NCI-H345 (cell line): ENCODE measurements at places on chromosomes 7 and 10.

- no peak for DNase-seq
Measured at GRCh38 chr10:119368991-119369869, 161.9 kb downstream of the GRK5 start.

- no peak for DNase-seq
Measured at GRCh38 chr7:36564489-36564888, 159.8 kb downstream of the AOAH start.

DNA sequence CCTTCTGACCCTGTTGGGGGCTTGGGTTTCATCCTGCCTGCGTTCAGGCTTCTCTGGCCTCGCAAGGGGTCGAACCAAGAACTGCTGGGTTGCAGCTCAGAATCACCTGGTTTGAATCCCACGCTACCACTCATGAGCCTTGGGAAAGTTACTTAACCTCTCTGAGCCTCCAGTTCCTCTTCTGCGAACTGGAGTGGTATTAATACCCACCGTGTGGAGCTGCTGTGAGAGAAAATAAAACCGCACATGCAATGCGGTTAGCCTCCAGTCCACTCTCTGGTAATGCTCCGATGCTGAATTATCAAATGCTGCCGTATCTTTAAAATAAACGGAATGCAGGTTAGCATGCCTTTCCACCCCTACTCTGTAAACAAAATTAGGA is 171.9 kb downstream of the ARHGAP12 start:
- DNase-seq, result no peak

- no peak for DNase-seq
Measured at GRCh38 chr10:95635319-95635733, 21.2 kb downstream of the ALDH18A1 start.

DNA sequence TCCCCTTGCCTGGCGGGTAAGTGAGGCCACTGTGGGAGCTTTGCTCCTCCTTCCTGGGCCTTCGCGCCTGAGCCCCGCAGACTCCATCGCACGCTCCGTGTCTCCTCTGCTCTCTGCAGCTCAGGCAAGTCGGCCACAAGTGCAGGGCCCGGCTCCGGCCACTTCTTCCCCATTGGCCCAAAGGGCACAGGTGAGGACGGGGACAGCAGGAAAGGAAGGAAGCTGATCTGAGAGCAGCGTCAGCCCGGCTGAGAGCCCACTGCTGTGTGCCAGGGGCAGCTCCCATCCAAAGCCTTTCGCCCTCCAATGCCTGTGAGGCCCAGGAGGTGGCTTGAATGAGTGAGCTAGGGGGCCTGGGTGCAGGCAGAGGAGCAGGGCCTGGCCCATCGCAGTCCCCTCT is 33.7 kb upstream of the RHEB start:
- no peak for DNase-seq

DNA sequence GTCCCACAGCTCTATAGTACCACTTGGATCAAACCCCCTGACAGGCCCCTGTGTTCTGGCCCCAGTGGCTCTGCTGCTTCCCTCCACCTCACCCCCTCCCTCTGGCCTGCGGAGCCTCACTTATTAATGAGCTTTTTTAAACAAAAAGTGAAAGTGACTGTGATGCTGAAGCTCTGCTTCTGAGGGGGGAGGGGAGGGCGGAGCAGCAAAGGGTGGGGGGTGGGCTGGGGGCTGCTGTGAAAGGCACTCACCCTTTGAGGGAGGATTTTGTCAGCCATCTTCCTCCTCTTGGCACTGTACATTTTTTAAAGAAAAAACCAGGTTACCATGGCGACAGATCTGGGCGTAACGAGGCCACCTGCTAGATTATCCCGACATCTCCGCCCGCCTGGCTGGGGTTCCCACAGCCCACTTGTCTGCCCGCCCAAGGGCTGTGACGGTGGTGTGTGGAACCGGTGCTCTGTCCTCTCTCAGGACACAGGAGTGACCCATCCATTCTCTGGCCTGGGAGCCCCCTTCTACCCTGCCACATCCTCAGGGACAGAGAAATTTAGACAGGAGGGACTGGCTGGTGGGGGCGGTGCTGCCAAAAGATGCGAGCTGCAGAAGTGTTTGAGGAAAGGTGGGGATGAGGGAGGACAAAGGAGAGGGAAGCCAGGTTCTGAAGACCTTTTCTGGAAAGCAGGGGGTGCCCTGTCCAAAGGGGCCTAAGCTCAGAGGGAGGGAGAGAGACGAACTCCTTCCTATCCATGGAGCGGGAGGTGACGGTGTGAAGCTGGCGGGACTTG is 4.9 kb downstream of the SMARCD3 start:
- DNase-seq, result peak; percentile 22

DNA sequence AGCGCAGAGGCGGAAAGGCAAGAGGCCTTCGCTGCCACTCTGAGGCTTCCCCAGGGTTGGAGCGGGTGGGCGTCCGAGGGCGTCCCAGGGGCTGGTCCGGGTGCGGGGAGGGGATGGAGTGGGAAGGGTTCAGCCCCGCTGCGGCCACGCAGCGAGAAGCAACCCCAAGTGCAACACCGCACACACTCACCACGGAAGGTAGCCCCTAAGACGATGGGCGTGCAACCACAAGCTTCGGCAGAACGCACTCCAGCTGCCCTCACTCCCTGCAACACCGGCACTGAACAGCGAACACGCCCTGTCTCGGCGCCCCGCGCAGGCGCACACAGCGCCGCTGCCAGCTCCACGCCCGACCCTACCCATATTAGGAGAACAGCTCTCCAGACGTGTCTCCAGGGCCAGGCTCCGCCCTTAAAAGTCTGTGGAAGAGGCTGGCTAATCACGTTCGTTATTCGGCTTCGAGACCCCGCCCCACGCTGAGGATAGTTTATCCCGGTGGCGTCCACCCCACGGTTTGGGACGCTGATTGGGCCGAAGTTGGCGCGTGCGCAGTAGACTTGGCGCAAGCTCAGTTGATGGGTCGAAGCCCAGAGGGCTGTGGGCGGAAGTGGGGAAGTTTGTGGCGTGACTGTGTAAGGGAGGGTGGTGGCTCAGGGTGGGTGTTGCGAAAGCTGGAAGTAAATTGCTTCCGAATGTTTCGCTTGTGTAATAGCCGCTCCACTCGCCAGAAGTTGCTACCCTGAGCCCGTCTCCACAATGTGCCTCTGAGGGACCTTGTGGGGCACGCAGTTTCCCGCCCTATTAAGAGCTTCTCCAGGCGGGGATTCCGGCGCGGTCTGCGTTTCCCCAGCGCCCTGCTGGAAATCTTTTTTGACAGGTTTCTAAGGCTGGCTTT is at the start of gene RSU1:
RSU1 (minus strand) TSS at position 300 of the 895 bp plus-strand sequence. CDS start 343 bp downstream, outside the sequence.
- peak; percentile 98 for DNase-seq

DNA sequence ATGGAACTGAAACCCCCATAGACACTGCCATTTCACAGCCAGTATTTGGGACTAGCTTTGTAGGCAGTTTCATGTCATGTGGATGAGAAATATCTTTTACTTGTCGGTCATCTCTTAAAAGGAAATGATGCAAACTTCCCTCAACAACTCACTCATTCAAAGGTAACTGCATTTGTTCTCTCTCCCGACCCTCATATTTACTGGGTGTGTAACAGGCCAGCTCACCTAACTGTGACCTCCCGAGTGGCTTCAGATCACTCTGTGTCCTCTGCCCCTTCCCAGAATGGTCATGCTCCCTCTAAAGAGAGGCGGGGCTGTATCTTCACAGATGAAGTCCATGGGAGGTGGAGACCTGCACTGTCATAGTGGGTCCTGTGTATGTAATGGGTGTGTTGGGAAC is 14.7 kb downstream of the LRRC18 start:
- no peak for DNase-seq

GRCh38 chr10:30456266-30456665 is 22.3 kb downstream of the MAP3K8 start:
- no peak for DNase-seq

DNA sequence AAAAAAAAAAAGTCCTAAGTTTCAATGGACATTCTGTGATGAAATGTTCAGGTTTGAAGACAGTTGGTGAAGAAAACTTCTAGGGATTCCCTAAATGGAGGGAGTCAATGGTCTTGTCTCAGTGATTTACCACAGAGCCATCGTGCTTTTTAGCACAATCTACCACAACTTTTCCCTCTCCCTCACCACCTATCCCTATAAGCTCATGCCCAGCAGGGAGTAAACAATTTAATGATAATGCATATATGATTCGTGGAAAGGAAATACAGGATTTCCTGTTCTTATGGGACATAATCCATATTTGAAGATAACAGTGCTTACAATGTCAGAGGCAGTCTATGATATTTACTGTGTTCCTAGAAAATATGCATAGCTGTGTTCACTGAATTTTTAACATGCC is 38.4 kb upstream of the CD36 start:
- DNase-seq, result no peak

DNA sequence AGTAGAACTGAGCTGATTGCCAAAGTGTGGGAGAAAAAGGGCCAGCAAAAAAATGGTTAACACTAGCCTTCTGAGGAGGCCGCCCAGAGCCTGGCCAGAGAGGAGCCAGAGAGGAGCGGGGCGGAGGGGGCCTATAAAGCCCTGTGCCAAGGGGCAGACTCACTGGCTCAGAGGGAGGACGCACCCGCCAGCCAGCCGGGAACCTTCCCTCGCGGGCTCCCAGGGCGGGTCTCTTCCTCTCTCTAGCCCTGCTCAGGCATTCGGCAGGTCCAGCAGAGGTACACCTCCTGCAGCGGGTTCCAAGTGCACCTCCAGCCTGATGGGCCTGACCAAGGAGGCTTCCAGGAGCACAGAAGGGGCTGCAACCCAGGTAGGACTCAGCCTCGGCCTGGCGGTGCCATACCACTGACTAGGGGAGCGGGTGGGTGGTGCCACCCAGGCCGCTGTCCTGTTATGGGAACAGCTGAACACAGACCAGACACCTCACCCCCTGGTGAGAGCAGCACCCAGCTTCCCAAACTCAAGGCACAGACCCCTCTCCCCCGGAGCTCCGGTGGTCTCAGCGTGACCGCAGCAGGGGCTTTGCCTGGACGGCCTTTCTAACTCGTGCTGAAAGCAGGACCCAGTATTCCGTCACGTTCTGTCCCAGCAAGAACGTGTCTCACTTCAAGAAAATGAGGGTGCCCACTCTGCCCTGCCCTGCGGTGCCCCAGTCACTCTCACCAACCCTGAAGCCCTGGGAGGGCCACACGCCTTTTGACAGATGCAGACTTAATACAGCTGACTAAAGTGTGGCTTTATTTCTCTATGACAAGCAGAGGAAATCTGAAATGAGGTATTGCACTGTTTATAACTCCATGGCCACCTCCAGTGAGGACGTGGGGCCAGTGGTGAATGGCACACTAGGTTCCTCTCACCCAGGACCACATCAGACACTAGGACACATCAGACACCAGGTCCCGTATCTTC is at the start of gene GPER1:
GPER1 (plus strand) TSS at position 162 of the 969 bp plus-strand sequence. CDS start 3,616 bp downstream, outside the sequence.
- no peak for DNase-seq

GRCh38 chr10:113006656-113007342 is 56.8 kb downstream of the TCF7L2 start:
- DNase-seq, result no peak

GRCh38 chr7:87598234-87599009 is 2.3 kb downstream of the ABCB1 start:
- DNase-seq, result no peak

DNA sequence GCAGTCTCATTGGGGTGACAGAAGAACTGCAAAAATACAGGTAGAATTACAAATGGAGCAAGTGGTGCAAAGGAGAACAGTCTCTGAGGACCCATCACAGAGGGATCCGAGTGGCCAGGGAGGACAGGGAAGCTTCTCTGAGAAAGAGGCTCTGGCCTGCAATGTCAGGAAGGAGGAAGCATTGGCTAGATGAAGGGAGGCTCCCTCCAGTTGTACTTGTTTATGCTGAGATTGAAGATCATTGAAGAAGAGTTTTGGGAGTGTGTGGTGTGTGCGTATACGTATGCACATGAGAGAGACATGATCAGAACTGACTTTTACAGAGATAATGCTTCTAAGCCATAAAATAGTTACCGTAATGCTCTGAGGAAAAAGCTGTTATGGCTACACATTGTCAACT is 274.7 kb upstream of the FZD8 start:
- no peak for DNase-seq

GRCh38 chr10:113520261-113520660 is 32.6 kb upstream of the HABP2 start:
- no peak for DNase-seq

- DNase-seq, result no peak
Measured at GRCh38 chr7:70114806-70115205, 516.5 kb downstream of the AUTS2 start.

DNA sequence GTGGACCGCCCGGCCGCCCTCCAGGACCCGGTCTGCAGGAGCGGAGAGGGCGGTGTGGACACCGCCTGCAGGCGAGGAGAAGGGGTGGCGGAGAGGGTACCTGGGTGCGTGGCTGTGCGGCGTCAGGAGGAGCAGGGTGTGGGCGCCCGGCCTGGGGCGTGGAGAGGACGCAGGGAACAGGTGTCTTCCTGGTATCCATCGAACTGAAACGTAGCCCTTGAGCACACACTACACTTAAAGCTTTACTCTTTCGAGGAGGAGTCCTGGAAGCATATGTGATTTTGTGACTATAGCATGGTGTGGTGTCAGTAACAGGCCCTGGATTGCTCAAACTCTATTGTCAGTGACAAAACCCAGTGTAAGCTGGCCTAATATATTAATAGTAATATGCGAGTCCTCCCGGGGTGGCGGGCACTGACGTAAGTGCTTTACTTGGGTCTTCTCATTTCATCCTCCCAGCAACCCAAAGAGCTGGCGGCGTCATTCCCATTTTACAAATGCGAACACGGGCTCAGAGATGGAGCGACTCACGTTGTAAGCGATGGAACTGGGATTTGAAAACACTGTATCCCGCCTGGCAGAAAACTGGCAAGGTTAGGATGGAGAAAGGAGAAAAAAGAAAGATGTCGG is 508 bp upstream of the TECPR1 start:
- DNase-seq, result no peak
